AG04449 (cell line): ENCODE measurements at places on chromosomes 5 and 9.

GRCh38 chr9:92640398-92641091, 29.4 kb downstream of the IPPK start:
- DNase-seq = no peak

GRCh38 chr5:93899026-93899600, 157.7 kb upstream of the POU5F2 start:
- DNase-seq = no peak

DNA sequence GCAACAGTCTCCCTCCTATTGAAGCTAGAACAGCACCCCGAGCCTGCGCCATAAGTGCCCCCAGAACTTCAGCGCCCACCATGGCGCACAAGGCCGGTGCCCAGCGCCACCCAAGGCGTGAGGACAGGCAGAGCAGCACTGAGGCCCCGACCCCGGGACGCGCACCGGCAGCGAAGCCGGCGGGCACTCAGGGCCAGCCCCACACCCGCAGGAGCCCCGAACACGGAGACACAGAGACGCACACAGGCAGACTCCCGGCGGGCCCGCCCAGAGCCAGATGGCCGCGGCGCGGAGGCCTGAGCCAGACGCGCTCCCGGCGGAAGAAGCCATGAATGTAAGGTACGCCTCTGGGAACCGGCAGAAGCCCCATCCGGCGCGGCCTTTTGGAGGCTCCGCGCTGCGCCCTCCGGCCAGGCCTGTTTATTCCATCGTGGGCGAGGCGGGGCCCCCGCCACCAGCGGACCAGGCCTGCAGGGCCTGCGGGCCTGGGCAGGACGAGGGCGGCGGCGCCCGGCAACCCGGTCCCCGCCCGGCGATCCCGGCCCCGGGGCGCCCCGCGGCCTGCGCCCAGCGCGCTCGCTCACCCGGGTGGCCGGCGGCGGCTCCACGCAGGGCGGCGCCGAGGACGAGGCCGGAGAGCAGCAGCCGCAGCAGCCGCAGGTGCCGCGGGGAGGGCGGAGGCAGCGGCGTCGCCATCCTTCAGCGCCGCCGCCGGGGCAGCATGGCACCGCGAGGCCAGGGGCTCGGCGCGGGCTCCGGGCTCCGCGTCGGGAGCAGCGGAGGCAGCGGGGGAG, 486 bp downstream of the NPDC1 start:
- DNase-seq = no peak

DNA sequence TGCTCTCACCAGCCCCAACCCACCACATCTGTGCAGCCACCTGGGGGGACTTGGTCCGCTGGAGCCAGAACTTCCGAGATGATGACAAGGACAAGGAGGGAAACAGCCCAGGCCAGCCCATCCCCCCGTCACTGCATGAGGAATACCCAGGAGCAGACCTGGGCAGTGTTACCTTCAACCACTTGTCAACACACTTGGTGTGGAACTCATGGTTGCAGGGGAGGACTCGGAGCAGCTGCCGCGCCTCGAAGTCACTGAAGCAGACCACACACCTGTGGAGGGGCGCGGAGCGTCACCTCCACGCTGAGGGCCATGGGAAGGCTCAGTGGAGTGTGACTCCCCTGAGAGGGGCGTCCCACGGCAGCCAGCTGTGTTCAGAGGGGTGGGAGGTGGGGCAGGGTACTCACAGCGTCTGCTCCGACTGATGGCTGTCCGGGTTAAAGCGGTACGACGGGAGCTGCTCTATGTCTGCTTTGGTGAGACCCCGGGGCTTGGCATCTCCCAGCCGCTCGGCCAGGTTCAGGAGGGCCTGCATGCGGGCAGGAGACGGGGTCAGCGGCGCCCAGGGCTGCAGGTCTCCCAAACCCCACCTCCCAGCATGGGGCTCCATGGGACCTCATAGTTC, 8.0 kb downstream of the RNF44 start:
- no peak for DNase-seq

GRCh38 chr5:177540438-177540837, 13.9 kb downstream of the FAM193B start:
- no peak for DNase-seq

DNA sequence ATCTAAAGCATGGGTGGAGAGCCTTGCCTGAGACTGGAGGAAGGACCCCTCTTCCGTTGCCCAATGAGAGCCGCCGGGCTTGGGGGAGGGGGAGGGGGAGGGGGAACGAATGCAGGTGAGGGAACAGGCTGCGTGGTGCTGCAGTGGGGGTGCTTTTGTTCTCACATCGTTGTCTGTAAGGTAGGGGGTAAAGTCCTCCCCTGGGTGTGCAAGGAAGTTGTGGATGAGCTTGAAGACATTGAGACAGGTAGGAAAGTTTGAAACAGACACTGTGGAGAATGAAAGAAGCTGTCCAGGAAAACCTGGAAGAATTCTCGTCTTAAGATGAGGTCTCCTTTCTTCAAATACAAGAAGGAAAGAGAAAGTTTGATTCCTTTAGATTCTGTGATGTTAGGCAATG, 94.1 kb upstream of the LIFR start:
- no peak for DNase-seq

GRCh38 chr5:74186356-74187315, 453.9 kb downstream of the ENC1 start:
- DNase-seq = no peak

- DNase-seq = no peak
Measured at GRCh38 chr5:164012371-164012770, 507.0 kb downstream of the MAT2B start.

GRCh38 chr5:43231977-43232376, 40.0 kb downstream of the NIM1K start:
- no peak for DNase-seq

- DNase-seq = no peak
Measured at GRCh38 chr5:40346901-40347300, 332.8 kb upstream of the PTGER4 start.

DNA sequence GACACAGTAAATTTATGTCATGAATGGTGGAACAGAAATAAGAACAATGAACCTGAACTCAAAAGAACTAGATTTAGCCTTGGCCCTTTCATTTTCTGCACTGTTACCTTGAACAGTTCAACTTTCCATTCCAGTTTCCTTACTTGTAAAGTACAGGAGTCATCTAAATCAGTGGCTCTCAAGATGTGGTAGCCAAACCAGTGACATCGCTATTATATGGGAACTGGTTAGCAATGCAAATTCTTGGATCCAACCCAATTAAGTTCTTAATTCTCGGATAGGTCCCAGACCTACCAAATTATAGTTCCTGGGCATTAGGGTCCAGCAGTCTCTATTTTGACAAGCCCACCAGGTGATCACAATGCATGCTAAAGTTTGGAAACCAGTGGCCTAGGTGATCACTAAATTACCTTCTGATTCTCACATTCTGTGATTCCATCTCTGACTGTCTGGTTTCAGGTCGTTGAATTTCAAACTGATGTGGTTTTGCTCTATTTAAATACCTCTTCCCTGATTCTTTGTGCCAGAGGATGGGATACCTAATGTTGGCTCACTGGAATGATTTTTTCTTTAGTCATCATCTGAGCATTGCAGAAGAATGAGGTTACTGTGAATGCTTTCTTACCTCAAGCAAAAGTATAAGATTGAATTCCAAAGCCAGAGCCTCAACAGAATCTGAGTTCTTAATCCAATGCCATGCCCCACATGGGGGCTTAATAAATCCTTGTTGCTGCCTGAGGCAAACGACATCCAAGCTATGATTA, 253.8 kb downstream of the ENC1 start:
- DNase-seq = peak; percentile 33

DNA sequence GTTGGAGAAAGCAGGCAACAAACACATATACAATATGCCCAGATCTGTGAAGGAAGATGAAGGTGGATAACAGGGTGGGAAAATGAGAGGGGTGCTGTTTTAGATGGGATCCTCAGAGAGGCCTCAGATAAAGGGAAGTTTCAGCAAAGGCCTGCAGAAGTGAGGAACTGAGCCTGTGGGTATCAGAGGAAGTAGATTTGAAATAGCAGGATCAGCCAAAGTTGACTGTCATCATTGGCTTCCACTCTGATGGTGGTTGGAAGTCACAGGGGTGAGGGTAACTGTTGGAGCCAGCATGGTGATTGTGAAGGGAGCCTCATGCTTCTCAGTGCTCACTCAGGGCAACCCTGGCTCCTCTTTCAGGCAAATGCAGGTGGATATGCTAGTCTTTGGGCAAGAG, 607.2 kb upstream of the CLINT1 start:
- DNase-seq = no peak

DNA sequence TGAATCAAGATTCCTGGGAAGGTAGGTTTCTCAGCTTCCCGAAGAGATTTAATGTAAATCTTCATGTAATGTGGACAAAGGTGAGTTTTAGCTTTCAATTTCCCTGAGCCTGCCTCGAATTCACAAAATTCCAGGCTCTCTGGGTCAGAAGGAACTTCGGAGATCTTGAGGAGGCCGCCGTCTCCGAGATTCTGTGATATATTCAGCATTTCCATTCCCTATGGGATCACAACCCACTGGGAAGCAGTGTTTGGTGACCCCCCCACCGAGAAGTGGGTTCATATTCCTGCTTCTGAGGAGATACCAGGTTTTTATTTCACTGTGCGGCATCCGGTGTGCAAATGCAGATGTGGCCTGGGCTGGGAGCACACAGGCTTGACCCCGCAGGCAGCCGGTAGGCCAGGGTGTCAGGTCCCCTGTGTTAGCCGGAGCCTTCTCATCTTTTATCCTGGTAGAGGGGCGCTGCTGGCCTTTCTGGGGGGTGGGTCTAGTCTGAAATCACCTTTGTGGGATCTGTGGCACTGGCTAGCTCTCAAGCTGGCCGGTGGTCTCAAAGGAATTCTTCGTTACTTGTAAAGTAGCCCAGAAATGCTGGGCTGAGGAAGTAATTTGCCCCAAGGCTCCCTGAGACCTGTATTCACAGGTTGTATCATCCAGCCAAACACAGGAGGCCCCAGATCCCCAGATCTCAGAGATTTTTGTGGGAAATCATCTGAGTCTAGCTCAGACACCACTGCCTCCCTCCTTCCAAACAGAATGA, 1.4 kb downstream of the PLEKHG4B start:
- no peak for DNase-seq

- no peak for DNase-seq
Measured at GRCh38 chr9:17135295-17136160, 688 bp downstream of the CNTLN start.

GRCh38 chr5:169954786-169955185, 25.5 kb downstream of the INSYN2B start:
- no peak for DNase-seq

DNA sequence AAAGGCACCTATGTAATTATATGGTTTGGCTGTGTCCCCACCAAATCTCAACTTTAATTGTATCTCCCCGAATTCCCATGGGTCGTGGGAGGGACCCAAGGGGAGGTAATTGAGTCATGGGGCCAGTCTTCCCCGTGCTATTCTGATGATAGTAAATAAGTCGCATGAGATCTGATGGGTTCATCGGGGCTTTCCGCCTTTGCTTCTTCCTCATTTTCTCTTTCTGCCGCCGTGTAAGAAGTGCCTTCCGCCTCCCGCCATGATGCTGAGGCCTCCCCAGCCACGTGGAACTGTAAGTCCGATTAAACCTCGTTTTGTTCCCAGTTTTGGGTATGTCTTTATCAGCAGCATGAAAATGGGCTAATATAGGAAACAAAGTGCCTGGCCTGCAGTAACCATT, 56.6 kb downstream of the TSPAN17 start:
- DNase-seq = no peak

- DNase-seq = peak; percentile 23
Measured at GRCh38 chr9:76772686-76773445, 8.6 kb downstream of the PCA3 start.

DNA sequence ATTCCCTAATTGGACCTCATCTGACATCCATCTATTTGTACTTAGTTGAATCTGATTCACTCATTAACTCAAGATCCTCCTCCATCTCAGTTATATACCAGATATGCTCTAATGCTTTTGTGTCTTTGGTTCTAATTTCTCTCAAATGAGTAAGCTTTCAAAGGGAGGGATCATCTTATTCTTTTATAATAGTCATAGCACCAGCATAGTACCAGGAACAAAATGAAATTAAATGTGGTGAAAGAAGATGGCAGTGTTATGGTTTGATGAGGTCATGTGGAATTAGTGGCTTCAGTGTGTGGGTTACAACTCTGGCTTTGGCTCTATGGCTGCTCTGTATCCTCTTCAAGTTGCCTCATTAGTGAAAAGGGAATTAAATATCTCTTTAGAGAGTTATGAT, 32.5 kb upstream of the ZNF366 start:
- DNase-seq = no peak

DNA sequence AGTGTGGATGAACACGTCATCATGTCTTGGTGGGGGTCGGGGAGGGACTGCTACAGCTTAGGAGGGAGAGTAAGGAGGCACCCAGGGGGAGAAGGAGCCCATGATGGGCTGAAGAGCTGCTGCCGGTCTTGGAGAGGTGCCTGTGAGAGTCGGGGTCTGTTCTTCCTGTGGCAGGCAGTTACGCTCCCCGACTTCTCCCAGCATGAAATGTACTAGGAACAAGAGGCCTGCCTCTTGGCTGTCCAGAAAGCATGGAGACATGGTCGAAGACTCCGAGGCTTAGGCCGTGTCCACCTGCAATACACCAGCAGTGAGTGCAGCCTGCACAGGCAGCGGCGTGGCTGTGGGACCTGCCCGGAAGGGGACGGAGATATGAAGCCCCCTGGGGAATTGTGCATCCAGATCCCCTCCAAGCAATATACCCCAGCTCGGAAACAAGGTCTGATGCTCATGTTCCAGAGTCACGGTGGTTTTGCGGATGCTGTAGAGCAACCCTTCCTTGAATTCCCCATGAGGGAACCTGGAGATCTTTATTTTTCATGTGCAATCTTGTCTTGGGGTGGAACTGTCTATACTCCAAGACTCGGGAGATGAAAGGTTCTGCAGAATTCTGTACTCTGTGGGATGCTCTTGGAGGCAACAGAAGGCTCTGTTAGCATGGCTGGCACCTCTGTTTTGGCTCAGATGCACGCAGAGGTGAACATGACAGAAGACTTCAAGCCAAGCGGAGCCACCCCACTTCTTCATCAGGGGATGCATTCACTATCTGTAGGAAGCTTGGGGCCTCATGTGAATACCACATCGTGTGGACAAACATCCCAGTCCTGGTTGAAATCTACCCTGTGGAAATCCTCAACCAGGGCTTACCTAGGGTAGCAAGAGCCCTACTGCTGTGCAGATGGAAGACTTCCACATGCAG, 374.9 kb upstream of the IRX4 start:
- DNase-seq = no peak

DNA sequence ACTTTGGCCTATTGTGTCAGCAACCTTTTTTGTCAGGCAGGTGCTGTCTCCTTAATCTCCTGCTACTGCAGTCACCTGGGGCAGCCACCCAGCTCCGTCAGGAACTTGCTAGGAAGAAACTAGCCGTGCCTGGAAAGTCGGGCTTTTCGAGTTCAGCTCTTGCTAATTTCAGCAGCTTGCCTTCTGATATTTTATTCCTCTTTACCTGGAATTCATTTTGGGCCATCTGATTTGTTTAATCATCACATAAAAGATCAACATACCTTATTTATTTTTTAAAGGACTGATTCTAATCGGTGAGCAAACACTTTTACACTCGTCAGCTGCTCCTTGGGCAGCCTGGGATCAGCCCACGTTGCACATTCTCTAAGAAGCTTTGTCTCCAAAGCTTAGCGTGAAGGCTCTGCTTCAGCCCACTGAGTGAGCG, 42.2 kb downstream of the PRLR start:
- DNase-seq = no peak

GRCh38 chr9:83714329-83714728, 6.6 kb upstream of the UBQLN1 start:
- no peak for DNase-seq

- no peak for DNase-seq
Measured at GRCh38 chr5:148091991-148092964, 28.5 kb downstream of the SPINK5 start.

- no peak for DNase-seq
Measured at GRCh38 chr5:67659288-67659687, 462.7 kb upstream of the CD180 start.

- no peak for DNase-seq
Measured at GRCh38 chr5:59959330-59959729, 65.8 kb upstream of the PDE4D start.

- DNase-seq = no peak
Measured at GRCh38 chr9:136648751-136649150, 14.0 kb upstream of the EGFL7 start.
